ENCODE measurements at places on chromosomes 7 and 10.

- no peak for DNase-seq
Observed at GRCh38 chr7:138663725-138664710, 37.1 kb downstream of the SVOPL start.

- no peak for DNase-seq
Observed at GRCh38 chr7:102425639-102426267, 7.6 kb upstream of the ORAI2 start.

GRCh38 chr7:12102126-12102525 is 109.0 kb upstream of the TMEM106B start:
- no peak for DNase-seq

GRCh38 chr10:77261146-77261545 is 376.5 kb downstream of the KCNMA1 start:
- DNase-seq = no peak

DNA sequence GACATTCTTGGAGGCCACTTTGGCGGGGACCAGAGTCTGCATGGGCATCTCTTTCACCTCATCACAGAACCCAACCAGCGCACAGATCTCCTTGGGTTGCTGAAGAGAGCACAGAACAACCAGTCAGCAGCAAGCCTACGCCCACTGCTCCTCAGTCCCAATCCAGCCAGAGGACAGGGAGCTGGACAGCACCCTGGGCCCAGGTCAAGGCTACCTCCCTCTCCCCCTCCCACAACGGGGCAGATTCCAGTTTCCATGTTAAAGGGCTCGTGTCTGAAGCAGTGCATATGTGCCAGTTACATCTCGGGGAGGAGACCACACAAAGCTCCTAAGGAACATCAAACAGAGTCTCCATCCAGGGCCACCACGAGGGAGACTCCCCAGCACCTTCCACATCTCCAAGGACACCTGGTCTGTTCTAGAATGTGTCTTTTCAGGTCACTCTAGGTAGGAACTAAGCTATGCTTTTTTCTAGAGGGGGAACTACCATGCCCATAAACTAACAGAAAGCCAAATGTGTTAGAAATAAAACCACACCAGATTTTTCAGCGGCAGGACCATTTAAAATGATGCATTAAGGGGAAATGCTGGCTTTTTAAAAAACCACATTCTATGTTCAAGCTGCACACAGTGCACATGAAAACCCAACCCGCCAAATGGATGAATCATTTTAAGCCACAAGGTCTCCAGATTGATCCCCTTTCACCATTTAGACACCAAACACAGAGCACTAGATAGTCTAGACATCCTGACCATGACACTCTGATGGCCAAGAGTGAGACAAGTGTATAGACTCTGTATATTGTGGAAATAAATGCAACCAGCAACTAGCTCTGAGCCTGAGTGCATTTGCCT is 28.9 kb downstream of the PSAP start:
- no peak for DNase-seq

GRCh38 chr10:43754569-43755260 is 106.0 kb upstream of the ZNF32 start:
- DNase-seq = no peak

DNA sequence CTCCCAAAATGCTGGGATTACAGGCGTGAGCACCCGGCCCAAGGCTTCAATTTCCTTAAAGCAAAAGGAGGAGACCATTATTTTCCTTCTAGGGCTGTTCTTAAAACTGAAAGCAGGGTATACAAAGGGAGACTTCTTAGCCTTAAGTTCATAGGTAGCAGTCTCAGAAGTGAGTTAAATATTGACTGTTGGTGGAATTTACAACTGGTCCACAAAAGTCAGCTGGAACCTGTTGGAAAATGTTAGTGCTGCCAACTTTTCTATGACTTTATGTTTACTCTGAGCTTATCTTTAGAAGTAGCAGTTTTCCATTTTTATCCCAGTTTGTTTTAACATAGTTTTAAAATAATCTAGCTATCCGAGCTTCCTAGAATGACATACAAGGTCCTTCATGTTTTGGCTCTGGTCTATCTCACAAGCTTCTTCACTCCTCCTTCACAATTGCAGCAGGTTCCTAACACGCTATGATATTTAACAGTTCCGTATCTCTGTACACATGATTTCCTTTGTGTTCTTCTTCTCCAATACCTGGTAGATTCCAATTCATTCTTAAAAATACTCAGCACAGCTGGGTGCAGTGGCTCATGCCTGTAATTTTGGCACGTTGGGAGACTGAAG is 3.3 kb downstream of the SLC26A3 start:
- DNase-seq = no peak

DNA sequence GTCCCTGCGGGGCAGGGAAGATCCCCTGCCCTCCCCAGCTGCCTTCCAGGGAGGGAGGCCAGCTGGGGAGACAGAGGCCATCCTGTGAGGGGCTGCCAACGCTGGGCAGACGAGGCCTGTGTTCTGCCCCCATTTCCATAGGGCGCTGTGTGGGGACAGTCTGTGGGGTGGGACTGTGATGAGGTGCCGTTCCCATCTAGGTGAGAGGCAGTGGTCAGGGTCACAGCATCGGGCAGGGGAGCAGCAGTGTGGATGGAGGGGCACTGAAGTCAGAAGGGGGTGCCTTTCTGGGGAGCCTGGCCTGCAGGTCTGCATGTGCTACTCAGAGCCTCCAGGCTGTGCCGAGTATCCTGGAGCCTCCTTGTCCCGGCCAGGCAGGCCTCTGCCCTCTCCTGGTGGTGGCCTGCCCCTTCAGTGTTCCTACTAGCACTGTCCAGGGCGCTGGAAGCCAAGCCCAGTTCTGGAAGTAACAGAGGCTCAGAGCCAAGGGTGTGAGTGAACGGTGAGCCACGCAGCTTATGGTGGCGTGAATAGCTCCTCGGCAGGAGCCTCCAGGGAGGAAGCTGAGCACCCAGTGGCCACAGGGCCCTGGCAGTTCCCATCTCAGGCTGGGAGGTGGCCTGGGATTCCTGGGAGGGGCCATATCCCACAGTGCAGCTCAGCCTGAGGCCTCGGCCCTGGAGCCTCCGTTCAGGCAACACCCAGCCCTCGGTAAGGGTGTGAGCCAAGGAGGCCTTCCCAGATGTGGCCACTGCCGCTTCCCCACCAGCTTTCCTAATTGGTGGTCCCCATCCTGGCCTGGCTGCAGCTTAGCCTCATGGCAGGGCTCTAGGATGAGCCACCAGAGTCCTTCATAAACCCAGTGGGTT is 23.3 kb upstream of the CSGALNACT2 start:
- no peak for DNase-seq

DNA sequence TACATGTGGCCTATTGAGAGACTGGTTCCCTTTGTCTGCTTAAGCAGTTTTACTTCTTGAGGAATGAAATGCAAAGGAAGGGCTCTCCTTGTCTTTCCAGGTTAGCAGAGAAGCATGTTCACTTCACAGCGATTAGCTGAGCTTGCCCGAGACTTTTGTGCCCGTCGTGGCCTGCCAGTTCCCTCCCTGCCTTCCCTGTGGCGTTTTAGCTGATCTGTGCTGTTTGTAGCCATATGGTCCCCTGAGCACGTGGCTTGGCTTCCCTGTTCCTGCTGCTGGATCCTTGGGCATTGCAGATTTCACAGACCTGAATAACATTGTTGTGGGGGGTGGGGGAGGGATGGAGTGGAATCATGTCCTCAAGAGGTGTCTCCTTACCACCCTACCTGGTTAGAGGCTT is 61.8 kb downstream of the SND1 start:
- no peak for DNase-seq

DNA sequence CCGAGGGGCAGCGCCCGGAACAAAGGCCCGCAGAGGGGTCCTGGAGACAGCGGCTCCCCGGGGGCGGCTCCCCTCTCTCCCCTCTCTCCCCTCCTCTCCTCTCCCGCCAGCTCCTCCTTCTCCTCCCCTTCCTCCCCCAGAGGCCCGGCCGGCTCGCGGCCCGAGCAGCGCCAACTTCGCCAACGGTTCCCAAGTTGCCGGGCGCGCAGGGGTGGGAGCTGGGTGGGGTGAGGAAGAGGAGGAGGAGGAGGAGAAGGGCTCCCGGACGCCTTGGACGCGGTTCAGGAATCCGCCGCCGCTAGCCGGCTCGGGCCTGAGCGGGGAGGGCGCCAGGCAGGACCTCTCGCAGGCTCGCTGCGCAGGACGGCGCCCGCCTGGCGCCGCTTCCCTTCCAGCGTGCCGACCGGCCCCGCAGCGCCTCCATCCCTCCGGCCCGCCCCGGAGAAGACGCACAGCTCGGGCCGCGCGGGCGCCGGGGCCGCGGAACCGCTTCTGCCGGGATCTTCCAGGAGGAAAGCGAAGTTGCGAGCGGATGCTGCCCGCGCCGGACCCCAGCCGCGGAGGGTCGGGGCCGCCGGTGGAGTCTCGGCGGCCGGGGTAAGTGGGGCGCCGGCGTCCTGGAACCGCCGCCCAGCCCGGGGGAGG is at the start of gene CHST3:
Gene CHST3, plus strand, starts transcription at position 298 of the 645 bp plus-strand sequence. CDS start 41,448 bp downstream, outside the sequence.
- no peak for DNase-seq

GRCh38 chr7:55593515-55594318 is 21.4 kb upstream of the VOPP1 start:
- no peak for DNase-seq

DNA sequence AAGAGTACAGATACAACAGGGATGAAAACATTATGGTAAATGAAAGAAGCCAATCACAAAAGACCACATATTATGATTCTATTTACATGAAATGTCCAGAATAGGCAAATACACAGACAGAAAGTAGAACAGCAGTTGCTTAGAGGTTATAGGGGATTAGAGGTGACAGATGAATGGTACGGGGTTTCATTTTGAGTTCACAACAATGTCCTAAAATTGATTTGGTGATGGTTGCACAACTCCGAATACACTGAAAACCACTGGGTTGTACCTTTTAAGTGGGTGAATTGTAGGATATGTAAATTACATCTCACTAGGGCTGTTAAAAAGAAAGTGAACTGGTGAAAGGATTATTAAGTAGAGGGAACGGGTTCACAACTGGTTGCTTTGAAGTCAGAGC is 76.3 kb upstream of the MRLN start:
- no peak for DNase-seq

DNA sequence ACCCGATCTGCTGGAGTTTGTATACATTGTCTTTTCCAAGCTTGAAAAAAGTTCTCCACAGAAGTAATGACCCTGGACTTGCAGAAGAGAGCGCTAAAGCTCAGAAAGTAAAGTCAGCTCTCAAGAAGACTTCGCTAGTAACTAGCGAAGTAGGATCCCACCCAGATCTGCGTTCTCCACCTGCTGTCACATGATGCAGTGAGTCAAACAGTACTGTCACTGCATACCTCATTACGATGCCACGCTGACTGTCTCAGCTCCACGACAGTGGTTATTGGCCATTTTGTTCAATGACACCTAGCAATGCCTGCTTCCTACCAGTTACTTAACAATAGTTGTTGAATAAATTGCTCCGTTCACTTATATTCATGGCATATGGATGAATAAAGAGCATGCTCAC is 29.7 kb upstream of the SEC61G start:
- DNase-seq = peak; percentile 77

DNA sequence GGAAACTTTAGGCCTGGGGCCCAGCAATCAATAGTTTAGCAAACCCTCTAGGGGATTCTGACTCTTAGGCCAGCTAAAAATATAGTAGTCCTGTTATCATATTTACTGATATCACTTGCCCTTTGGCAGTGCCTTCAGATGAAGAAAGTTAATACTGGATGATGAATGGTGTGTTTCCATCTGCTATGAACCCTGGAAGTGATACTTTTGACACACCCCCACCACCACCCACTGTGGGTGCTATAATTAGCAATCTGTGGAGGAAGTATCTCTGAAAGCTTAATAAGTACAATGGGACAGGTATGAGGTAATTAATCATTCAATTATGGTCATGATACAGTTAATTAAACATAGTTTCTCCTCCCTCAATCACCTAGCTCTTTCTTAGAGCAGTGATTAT is 90.4 kb upstream of the LRRTM3 start:
- no peak for DNase-seq

GRCh38 chr7:155131090-155131489 is 61.0 kb downstream of the HTR5A start:
- DNase-seq = no peak

GRCh38 chr10:7233259-7233991 is 177.4 kb downstream of the SFMBT2 start:
- DNase-seq = peak; percentile 5

DNA sequence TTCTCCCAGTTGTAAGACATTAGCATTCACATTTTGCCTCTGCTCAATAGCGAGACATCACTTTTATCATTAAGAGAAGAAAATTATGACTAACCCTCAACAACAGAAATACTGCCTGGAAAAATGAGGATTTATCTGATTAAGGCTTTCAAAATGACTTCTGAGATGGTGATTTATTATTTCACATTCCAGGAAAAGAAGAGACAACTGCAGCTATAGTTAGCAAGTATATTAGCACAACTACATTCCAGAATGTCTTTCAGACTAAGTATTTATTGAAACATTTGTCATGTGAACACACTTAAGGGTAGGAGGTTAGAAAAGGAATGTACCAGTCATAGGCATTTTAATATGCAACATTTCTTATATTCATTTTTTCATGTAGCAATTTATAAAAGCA is 162.0 kb downstream of the IQUB start:
- no peak for DNase-seq

GRCh38 chr10:91931526-91932190 is 8.1 kb downstream of the BTAF1 start:
- no peak for DNase-seq

DNA sequence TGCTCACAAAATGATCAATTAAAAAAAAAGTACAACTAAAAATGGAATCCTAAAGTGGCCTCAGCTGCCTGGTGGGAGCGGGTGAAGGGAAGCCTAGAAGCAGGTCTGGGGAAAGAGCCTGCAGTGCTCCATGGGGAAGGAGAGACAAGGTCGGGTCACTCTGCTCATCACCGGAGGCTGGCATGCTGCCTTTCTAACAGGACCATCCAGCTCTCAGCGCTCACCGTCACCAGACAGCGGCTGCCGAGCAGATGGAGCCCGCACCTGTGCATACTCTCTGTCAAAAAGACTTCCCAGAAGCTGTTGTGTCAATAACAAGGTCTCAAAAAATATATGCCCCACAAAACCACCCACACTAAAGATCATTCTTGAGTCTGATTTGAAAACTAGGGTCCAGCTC is 112.8 kb downstream of the BAMBI start:
- no peak for DNase-seq

DNA sequence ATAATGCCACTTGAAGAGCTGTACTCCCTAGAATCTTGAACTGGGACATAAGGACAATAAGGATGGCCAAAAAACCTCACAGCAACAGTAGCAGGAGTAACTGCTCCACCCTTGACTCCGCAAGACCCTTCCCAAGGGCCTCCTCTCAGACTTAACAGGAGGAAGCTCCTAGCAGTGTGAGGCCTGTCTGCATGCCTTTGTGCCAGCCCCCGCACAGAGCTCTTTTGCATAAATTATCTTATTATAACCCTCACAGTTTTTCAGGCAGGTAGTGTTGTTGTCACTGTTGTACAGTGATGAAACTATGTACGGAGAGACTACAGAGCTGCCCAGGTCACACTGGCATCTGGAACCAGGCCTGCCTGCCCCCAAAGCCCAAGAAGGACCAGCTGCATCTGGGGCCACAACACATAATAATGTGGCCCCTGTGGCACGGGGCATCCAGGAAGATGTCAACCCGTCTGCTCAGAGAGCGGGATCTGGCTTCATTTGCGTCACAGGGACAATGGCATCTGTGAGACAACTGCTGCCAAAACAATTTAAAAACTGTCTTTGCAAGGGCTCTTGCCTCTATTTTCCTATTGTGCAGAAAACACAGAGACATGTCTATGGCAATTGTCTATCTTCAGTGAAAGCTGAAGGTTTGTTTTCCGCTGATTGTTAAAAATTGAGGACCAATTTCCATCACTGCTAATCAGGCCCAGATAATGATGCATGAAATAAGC is 249.3 kb upstream of the GRB10 start:
- DNase-seq = no peak

- DNase-seq = peak; percentile 12
Observed at GRCh38 chr7:95199779-95200558, 124.4 kb downstream of the PON1 start.

GRCh38 chr10:111323389-111323966 is 246.6 kb downstream of the ADRA2A start:
- DNase-seq = no peak

All from epithelial cell of prostate (primary cell).